ENCODE measurements at places on chromosomes 4 and X.

GRCh38 chr4:6526156-6526555 is 48.8 kb upstream of the MAN2B2 start:
- DNase-seq, result no peak

- no peak for DNase-seq
Measured at GRCh38 chr4:36328130-36328529, 46.7 kb downstream of the DTHD1 start.

GRCh38 chr4:4992833-4993232 is 26.4 kb downstream of the CYTL1 start:
- DNase-seq, result no peak

DNA sequence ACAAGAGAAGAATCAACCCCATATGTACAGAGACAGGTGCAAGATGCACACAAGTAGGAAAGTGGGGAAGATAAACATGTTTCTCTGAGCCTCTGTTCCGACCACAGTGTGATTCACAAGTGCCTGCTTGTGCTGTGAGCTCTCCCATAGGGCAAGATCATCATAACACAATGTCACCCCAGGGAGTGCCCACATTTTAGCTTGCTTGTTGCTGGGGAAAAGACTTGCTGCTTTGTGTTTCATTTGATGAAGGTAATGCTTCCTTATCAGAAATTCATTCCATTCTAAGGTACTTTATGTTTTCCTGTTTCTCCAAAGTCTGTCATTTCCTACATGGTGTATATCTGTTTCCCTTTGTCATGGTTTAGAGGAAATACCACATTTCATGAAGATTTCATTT is 304.5 kb upstream of the DIPK2B start:
- no peak for DNase-seq

DNA sequence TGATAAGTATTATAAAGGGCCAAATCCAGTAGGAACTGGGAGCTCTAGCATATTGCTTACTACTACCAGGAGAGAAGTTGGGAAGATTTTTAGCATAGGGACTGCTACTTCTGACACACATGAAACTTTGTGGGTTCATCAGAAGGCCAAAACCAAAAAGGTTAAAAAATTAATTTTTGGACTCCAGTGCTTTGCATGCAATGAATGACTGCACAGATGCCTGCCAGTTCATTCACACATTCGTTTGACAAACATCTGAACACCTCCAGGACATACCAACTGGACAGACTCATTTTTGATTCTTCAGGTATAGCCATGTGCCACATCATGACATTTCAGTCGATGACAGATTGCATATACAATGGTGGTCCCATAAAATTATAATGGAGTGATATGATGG is 79.8 kb downstream of the MID1IP1 start:
- DNase-seq, result no peak

- DNase-seq, result no peak
Measured at GRCh38 chr4:169342906-169343564, 72.3 kb upstream of the SH3RF1 start.

- DNase-seq, result no peak
Measured at GRCh38 chr4:129046055-129046959, 47.0 kb downstream of the SCLT1 start.

GRCh38 chr4:61817071-61817470 is 616.9 kb downstream of the ADGRL3 start:
- no peak for DNase-seq

GRCh38 chr4:149166876-149167275 is 648.8 kb downstream of the IQCM start:
- no peak for DNase-seq

GRCh38 chrX:120453985-120454384 is 15.1 kb downstream of the LAMP2 start:
- DNase-seq, result no peak

GRCh38 chr4:108360754-108361445 is 192.2 kb upstream of the LEF1 start:
- no peak for DNase-seq

DNA sequence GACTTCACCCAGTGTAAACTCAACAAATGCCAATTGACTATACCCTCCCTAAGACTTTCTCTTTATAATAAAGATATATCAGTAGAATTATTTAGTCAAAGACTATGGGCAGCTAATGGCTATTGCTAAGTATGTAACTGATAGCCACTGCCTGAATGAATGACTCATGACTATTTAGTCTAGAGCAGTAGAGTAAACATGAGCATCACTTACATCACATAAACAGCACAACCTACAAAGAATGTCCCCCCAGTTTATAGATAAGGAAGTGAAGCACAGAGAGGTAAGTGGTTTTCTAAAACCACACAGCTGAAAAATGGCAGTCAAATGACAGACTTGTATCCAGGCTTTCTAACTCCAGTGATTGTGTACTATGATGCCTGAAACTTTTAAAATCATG is 507.0 kb downstream of the PPARGC1A start:
- no peak for DNase-seq

DNA sequence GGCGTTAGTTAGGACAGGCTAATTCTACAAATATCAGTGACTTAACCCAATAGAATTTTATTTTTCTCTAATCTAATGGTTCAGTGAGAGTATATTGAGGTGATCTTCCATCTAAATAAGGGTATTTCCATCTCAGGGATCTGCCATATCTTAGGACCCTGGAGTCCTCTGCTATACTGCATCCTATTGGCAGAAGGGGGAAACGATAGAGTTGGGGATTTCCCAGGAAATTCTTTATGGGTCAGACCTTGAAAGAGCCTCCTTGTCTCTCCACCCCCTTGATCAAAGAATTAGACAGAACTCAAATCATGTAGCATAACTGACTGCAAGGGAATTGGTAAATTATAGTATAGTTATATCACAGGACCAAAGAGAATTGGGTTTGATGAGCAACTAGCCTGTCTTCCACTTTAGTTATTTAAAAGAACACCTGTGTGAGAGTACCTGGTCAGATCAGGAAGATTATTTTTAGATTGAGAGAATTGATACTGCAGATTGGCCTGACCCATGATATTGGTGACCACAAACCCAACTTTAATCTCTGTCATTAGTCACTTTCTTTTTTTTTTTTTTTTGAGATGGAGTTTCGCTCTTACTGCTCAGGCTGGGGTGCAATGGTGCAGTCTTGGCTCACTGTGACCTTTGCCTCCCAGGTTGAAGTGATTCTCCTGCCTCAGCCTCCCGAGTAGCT is 25.6 kb downstream of the SMARCA5 start:
- no peak for DNase-seq

DNA sequence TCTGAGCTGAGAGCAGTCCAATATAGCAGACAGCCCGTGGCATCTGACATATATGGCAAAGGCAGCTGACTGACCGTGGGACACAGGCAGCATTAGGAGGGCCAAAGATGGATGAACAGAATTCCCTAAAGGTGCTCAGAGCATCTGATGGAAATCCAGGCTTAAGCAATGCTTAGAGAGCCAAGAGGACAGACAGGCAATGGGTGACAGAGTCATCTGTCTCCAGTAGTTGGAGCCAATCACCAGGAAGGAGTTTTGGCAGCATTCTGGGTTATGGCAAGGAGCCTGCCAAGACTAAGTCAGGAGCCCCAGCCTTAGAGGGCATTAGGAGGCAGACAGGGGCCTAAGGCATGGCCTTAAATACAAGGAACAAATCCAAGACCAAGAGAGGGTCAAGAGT is 153.3 kb upstream of the USP9X start:
- DNase-seq, result no peak

- no peak for DNase-seq
Measured at GRCh38 chr4:67282749-67283148, 262.6 kb downstream of the CENPC start.

GRCh38 chr4:159107203-159107925 is 4.5 kb downstream of the RAPGEF2 start:
- no peak for DNase-seq

- no peak for DNase-seq
Measured at GRCh38 chr4:74487771-74488170, 42.8 kb downstream of the AREG start.

DNA sequence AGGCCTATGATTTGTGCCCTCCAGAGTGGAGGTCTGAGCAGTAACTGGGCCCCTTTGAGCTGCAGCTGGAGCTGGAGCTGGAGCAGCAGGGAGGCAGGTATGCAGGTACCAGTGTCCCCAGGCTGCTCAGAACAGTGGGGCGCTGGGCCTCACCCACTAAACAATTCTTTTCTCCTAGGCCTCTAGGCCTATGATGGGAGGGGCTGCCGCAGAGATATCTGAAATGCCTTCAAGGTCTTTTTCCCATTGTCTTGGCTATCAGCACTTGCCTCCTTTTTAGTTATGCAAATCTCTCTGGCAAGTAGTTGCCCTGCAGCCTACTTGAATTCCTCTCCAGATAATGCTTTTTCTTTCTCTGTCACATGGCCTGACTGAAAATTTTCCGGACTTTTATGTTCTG is 79.7 kb upstream of the OTUD4 start:
- no peak for DNase-seq

- DNase-seq, result no peak
Measured at GRCh38 chr4:154082760-154083535, 294.1 kb upstream of the SFRP2 start.

- no peak for DNase-seq
Measured at GRCh38 chr4:139633661-139634060, 32.0 kb upstream of the MGST2 start.
